Glomerular endothelial cell (primary cell): ENCODE measurements at places on chromosomes 4 and X.

DNA sequence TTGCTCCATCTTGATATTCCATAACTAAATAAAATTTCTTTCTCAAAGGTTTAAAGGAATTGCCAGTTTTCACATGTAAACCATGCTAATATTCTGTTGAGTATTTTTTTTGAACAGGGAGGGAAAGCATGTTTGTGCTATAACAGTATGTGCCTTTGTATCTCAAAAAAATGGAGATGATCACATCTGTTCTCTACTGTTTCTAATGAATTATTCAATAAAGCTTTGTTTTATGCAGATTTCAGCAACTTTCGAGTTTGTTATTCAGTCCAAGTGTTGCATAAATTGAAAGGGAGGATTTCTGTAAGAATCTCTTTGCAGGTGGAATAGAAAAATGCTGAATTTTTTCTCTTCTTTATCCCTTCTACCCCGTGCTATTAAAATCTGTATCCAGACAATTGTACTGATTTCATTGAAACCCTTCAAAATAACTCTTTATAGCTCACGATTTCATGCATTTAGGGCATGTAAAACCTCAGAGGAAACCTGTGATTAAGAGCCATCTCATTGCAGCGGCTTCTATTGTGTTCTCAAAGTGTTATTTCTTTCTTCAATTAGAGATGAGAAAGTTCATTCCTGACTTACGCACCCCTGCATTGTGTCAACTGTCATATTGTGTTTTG lies 42.1 kb downstream of the NEIL3 start:
- no peak for DNase-seq

DNA sequence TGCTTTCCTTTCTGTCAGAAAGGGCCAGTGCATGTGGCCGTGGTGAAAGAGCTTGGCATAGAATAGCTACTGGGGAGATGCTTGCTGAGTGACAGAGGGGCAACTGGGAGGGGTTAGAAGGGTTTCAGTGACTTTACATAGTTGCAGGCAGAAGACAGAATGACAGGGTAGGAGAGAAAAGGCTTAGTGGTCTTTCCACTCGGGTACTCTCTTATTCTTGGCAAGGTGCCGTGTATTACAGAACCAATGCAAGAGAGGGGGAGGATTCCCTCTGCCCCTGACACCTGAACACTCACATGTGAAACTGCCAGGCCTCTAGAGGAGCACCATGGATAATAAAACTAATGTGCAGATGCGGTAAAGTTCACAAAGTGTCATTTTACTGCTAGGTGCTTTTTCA lies 228.2 kb downstream of the MGST2 start:
- DNase-seq: no peak

GRCh38 chr4:93303440-93303839 lies 525.1 kb upstream of the ATOH1 start:
- DNase-seq: no peak

- DNase-seq: peak; percentile 64
Observed at GRCh38 chr4:144174401-144175067, 34.0 kb upstream of the GYPA start.

DNA sequence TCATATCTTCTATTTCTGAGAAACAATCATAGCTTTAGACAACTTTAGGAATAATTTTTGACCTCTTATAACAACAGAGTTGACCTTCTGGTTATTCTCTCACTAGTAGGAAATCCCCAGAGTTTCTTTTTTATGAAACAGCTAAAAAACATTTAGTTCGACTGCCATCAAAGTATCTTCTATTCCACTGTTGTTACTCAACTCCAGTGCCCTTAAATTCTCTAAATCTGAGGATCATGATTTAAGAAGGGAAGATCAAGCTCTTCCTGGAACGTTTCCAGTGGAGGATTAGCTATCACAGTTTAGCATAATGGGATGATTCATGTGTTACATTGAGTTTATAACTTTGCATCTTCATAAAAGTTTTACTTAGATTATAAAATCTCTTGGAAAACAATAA lies 134.9 kb upstream of the VEGFC start:
- no peak for DNase-seq

GRCh38 chr4:176818531-176818930 lies 25.8 kb upstream of the VEGFC start:
- DNase-seq: no peak

GRCh38 chrX:155070975-155071693 lies at the start of the genes BRCC3, CMC4 and MTCP1:
TSS of gene BRCC3 (plus strand) at chrX:155071508. CDS start at chrX:155071528, 20 bp downstream.
TSS of gene CMC4 (minus strand) at chrX:155071136. CDS start at chrX:155064023, 7,113 bp downstream.
TSS of gene MTCP1 (minus strand) at chrX:155071136. CDS start at chrX:155066010, 5,126 bp downstream.
- DNase-seq: no peak

DNA sequence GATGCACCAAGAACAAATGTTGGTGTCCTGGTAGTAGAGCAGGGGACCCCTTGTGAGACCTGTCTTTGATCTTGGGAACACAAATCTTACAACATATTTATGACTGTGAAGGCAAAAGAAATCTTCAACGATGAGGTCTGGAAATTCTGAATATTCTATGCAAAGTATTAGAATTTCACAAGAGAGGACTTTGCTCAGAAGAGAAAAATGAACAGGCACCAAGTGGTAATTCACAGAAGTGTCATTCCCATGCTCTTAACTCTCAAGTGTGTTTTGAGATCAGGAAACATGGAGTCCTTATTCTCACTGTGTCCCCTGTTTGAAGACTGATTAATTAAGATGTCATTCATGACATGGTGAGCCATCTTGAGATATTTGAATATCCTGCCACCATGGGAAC lies 52.5 kb downstream of the COQ2 start:
- no peak for DNase-seq

- no peak for DNase-seq
Observed at GRCh38 chr4:71126719-71127118, 133.3 kb downstream of the DCK start.

GRCh38 chrX:21757960-21758359 lies at the start of gene SMPX:
TSS of gene SMPX (minus strand) at chrX:21758116. CDS start at chrX:21754290, 3,826 bp downstream.
- no peak for DNase-seq

GRCh38 chrX:154398668-154399526 lies 720 bp downstream of the RPL10 start:
- DNase-seq: no peak

DNA sequence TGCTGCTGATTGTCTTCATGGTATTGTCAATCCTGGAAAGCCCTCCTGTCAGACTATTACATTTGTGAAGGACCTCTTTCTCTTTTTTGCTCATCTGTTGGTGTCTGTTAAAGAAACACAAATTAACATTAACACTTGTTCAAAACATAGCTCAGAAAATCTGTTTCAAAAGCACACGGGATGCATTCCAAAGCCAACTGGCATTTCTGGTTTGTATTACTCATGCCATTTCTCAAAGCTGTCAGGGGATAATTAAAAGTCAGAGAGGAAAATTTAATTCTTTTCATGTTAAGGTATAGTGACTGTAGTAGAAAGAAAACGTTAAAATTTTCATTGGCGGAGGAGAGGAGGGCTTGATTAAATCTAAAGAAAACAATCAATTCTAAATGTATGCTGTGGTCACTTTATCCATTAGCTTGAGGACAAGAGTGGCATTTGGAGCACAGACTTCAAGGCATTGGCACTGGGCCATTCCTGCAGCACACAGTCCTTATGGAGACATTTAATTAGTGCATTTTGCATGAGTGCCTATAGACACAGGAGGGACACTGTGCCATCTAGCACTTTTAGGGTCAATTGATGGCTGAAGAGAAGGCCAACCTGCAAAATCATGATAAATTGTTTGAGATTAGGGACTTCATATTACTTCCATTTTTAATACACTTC lies 21.2 kb upstream of the GLRA2 start:
- no peak for DNase-seq

GRCh38 chr4:184420402-184420801 lies 53.9 kb downstream of the IRF2 start:
- no peak for DNase-seq

GRCh38 chrX:39928704-39929378 lies 168.9 kb downstream of the BCOR start:
- no peak for DNase-seq

GRCh38 chr4:82677327-82677726 lies 115.5 kb upstream of the TMEM150C start:
- no peak for DNase-seq

DNA sequence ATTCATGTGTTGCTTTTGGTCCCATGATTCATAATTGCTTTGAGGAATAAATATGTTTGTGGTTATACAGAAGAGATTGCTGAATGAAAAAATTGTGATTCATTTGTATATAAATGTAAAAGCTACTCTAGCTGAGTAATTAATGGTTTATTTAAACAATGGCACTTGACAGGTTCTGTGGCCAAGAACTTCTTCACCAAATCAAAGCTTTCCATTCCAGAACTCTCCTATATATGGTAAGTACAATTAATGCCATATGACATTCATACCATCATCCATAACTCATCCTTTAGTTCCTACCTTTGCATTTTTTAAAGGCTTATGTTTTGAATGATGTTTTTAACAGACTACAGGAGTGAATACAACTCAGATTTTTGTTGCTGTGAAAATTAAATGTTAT lies 105.8 kb downstream of the REPS2 start:
- no peak for DNase-seq

DNA sequence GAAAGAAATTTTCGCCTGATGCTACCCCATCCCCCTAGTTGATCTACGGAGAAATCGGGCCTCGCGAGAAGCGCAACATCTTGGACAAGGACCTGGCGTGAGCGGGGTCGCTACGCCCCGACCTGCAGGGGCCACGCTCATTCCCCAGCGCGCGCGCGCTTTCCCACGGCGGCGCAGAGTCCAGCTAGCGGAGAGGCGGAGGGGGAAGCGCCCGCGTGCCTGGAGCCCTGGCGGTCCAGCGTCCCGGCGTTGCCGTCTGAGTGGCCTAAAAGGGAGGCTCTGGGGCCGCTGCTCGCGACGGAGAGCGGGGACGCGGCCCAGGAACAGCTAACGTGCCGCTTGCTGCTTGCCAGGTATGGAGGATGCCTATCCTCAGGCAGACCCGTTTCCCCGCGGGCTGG lies 6.0 kb upstream of the SOX3 start:
- no peak for DNase-seq

DNA sequence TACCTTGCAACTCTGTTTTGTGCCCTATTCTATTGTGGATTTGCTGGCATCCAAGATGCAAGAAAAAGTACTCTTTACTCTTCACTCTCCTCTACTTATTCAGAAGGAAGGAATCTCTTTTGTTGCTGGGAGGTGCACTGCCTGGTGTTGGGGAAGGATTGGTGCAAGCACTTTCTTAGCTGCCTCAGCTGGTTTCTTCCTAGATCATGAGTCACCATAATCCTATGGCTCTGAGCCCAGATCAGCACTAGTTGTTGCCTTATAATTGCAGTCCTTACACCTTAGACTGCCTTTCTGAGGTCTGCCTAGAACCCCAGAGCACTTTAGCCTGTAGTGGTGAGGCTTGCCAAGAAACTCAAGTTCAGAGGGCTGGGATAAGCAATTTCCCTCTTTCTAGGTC lies 37.0 kb upstream of the CT83 start:
- DNase-seq: no peak

GRCh38 chr4:118360106-118360505 lies 7.3 kb upstream of the PRSS12 start:
- no peak for DNase-seq

DNA sequence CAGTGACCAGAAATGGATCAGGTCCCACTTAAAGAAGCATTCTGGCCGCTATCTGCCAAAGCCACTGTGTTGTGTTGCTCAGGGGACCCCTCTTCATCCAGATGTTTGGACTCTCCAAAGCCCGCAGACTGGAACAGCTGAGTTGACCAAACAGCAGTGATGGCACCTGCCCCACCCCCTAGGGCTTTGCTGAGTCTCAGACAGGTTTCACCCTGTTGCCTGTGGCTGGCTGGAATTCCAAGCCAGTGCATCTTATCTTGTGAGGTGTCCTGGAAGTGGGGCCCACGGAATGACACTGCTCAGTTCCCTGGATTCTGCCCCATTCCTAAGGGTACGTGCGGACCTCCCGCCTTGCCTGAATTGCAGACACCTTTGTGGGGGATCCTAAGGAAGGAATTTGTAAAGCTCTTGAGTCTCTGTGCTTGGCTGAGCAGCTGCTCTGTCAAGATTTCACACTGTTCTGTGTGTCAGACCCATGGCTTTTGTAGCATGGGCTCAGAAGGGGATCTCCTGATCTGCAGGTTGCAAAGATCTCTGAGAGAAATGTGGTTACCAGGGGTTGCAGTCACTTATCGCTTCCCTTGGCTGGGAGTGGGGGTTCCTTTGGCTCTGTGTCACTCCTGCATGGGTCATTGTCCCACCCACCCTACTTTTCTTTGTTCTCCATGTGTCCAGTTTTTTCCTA lies 1707.9 kb upstream of the PCDH10 start:
- no peak for DNase-seq

GRCh38 chr4:57966987-57967760 lies 857.0 kb upstream of the IGFBP7 start:
- DNase-seq: no peak

DNA sequence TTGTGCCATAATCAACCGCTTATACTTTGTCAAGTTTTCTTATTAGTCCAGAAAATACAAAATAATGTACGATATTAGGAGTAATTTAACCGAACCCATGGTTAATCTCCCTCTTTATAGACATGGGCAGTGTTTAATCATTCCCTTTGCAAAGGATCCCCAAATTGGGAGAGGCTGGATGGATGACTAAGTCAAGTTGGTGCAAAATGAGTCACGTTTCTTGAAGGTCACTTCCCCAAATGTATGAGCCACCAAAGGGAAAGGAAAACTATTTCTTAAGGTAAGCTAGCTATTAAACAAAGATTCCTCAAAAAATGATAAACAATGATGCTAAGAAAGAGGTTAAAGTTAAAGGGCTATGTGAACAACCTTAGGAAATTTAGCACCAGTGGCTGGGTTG lies 17.5 kb downstream of the MAML3 start:
- DNase-seq: no peak

DNA sequence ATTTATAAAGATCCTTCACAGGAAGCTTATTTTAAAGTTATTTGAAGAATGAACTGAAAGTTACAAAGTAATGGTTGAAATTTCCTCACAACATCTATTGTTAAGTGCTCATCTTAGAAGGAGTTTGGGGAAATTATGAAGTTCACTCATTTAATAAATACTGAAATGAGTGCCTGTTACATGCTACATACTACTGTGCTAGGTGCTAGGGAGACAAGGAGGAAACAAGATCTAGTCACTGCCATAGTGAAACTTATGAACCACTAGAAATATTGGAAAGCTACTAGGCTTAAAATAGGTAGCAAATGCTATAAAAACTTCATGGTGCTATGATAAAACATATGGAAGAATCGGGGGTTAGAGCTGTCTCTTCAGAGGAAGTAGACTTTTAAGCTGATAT lies 97.1 kb downstream of the JADE1 start:
- no peak for DNase-seq

DNA sequence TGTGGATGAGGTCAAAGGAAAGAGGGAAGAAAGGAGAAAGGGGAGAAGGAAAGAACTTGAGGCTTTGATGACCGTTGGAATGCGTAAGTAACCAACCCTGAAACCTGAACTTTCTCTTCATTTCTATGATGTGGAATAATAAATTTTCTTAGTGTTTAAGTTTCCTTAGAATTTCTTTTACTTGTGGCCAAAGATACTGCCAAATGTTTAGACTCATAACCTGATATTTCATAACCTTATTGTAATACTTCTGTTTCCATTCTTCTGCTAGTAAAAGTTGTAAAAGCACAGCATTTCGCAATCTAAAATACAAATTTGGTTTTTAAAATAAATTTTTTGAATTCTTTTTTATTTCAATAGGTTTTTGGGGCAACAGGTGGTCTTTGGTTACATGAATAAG lies 258.5 kb upstream of the GIMD1 start:
- no peak for DNase-seq
